ENCODE measurements at places on chromosomes 11 and 22. TPM values are rescaled to one million over a fixed set of nuclear protein-coding genes. Genes with fewer than 3 reads are reported as not detected.
A peak's percentile ranks its signal among the peaks of the same experiment; 100 is the strongest.

The TYR gene
- not detected for total RNA-seq

- DNase-seq = peak; percentile 31
Measured at GRCh38 chr11:46247090-46247489, 30.4 kb upstream of the CREB3L1 start.

DNA sequence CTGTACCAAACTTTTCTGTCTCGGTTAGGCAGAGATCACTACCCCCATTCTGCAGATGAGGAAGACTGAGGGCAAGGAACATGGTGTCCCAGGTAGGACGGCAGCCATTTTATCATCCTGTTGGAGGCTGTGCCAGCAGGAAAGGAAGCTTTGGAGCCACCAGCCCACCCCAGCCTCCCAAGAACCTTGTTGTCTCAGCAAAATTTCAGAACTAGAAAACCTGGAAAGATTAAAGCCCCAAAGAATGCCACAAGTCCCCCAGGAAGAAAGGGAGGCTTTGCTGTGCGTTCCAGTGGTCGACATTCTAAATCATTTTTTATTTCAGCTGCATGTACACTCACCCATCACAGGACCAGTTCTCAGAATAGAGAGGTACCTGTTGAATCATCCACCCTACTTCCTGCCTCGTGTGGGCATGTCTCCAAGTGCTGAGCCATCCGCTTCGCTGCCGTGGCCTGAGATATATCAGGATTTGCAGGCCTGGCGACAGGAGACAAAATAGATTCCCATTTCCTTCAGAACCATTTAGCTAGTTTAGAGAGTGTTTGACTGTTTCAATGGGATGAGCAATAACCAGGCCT, 13.0 kb upstream of the EIF3D start:
- DNase-seq = no peak

- DNase-seq = no peak
Measured at GRCh38 chr11:2481253-2481652, 36.4 kb downstream of the KCNQ1 start.

GRCh38 chr11:127627629-127628457, 627.3 kb upstream of the KIRREL3 start:
- no peak for DNase-seq

- no peak for DNase-seq
Measured at GRCh38 chr11:11813288-11813962, 28.3 kb upstream of the USP47 start.

GRCh38 chr22:25212337-25212736, 7.1 kb upstream of the CRYBB2 start:
- no peak for DNase-seq

- DNase-seq = no peak
Measured at GRCh38 chr11:86805873-86806310, 5.5 kb downstream of the PRSS23 start.

Data from kidney (tissue), 22 donors.